Activated naive CD4-positive, alpha-beta T cell treated with anti-CD3 and anti-CD28 coated beads, Interleukin-2, amount 50 U/mL, for 72 hours (primary cell): ENCODE measurements at places on chromosomes 11 and 22. TPM values are rescaled to one million over a fixed set of nuclear protein-coding genes. Genes with fewer than 3 reads are reported as not detected.

Gene HIC2
- 6.0 TPM for total RNA-seq

Gene RAG1
- total RNA-seq: 0.23 TPM

Gene RCOR2
- 0.99 TPM for total RNA-seq

Gene MYEOV
- total RNA-seq: not detected

Gene HTR3A
- not detected for total RNA-seq

Gene OR51B4
- total RNA-seq: not detected

Gene CFL1
- 1,265 TPM for total RNA-seq

Gene RTN4RL2
- not detected for total RNA-seq

Gene IFITM1
- 91.3 TPM for total RNA-seq

Gene RAB30
- 12.1 TPM for total RNA-seq

Gene MDK
- total RNA-seq: 14.8 TPM

Gene MRGPRX4
- total RNA-seq: not detected

Gene RFPL3
- not detected for total RNA-seq

Gene BDNF
- not detected for total RNA-seq

Gene OR4A15
- not detected for total RNA-seq

Gene FGF19
- 0.11 TPM for total RNA-seq
